GM23338 (cell line): ENCODE measurements at places on chromosomes 5 and 9. TPM values are rescaled to one million over a fixed set of nuclear protein-coding genes. Genes with fewer than 3 reads are reported as not detected.

DNA sequence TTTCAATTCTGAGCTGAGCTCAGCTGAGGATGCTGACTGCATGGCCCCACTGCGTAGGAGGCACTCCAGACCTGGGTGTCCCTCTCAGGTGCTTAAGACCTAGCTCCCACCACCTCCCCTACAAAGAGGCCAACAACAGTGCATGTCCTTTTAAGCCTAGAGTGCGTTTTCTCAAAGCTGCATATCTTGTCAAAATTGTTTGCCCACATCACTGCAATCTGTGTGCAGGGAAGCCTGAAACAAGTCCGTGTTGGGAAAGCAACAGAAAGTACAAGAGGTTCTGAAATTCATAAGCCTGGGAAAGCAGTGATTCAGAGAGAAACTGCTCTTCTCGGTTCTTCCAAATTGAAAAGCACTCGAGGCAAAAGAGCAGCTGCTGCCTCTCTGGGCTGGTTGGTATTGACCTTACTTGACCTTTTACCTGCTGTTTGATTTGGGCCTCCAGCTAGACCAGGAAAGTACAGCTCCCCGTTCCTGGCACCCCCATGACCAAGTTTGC lies 238.4 kb downstream of the NR2F1-AS1 start:
- DNase-seq: no peak

- DNase-seq: no peak
Measured at GRCh38 chr5:30000231-30000630, 1193.3 kb upstream of the CDH6 start.

DNA sequence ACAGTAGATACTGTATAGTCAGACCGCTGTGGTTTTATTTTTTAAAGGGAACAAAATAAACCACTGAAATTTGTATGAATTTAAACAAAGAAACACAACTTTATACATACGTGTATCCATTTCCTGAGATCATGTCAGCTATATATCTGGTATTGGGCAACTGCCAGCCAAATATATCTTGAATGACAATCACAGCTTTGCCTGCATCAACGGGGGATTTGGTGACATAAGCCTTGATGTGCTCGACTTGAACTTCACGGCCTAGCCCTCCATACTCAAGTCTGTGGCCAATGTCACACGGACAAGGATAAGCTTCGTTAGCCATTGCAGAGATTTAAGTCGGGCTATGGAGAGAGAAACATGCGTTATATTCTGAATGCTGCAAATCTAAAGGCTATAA lies 17.3 kb downstream of the CMBL start:
- DNase-seq: no peak

DNA sequence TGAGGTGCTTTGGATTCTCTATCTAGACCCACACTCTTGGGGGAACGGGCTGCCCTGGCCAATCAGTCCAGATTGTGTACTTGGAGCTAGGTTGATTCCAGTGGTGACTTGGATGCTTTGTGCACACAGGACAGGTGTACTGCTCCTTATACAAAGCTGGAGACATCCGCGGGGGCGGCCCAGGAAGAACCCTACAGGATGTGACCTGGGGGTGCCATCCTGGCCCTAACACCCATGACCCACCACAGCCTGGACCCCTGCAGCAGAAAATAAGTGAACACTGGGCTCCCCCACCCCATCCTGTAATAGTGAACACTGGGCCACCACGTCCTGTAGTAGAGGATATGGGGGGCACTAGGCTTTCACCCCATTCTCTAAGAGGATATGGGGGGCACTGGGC lies 12.1 kb upstream of the PLEKHG4B start:
- no peak for DNase-seq

WDR41 gene
- total RNA-seq: 40.4 and 58.1 TPM in 2 replicates
